Activated CD8-positive, alpha-beta memory T cell treated with anti-CD3 and anti-CD28 coated beads for 4 hours (primary cell): ENCODE measurements at places on chromosomes 2 and 18.
A peak's percentile ranks its signal among the peaks of the same experiment; 100 is the strongest.

GRCh38 chr18:59094569-59094968 lies 45.1 kb upstream of the SEC11C start:
- DNase-seq: no peak

GRCh38 chr2:47905386-47906156 lies 727 bp downstream of the FBXO11 start:
- peak; percentile 30 for DNase-seq

GRCh38 chr2:17518212-17519154 lies at the start of gene RAD51AP2:
TSS of gene RAD51AP2 (minus strand) at chr2:17518440. CDS start at chr2:17518415, 25 bp downstream.
- no peak for DNase-seq

DNA sequence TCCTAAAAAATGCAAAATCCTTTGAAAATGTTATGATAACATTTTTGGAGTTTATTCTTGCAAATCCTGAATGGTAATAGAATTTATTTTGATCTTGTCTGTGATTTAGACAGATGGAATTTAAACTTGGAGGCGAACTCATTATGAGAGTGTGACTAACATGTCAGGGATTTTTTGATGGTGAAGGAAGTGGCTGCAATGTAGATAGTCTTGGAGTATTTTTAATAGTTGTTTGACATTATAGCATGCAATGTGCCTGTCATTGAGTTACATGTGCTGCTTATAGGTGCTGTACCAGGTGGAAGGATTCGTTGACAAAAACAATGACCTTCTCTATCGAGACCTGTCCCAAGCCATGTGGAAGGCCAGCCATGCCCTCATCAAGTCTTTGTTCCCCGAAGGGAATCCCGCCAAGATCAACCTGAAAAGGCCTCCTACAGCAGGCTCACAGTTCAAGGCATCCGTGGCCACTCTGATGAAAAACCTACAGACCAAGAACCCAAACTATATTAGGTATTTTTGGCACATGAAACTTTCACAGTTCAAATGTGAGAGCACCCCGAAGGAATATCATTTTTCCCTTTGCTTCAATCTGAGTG lies 141.8 kb downstream of the MYO1B start:
- DNase-seq: no peak

GRCh38 chr2:219619235-219619634 lies 8.2 kb upstream of the SLC4A3 start:
- no peak for DNase-seq

GRCh38 chr18:13613591-13614501 lies 112.5 kb downstream of the FAM210A start:
- DNase-seq: no peak

- DNase-seq: no peak
Measured at GRCh38 chr2:233936089-233936488, 18.9 kb downstream of the TRPM8 start.

DNA sequence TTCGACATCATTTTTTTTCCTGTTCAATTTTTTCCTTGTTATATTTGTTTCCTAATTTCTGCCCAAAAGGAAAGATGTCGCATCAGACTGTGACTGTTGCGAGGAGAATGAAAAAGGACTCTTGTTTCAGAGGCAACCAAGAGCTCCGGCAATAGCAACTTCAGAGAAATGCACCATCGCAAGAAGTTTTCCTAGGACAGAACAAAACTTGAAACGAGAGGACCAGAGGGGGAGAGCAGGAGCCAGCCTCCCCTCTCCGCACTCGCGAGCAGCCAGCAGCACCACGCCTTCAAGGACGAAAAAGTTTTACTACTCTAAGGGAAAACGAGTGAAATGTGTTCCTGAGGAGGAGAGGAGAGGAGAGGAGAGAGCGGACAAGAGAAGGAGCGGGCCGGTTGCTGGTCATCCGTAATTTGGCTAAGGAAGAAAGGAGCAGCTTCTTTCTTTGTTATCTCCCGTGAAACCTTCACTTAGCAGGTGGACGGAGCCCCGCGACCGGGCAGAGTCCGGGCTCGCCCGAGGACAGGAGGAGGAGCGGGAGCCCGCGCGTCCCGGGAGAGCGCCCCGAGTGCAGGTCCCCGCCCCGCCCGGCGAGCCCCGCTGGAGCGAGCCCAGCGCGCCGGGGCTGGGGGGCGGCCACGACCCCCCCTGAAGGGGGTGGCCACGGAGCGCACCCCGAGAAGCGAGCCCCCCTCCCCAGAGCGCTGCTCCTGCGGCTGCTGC lies 744 bp downstream of the POU3F3 start:
- DNase-seq: no peak

- DNase-seq: no peak
Measured at GRCh38 chr2:55168221-55169154, 63.6 kb downstream of the CLHC1 start.

- no peak for DNase-seq
Measured at GRCh38 chr2:188439986-188440385, 148.3 kb downstream of the GULP1 start.

DNA sequence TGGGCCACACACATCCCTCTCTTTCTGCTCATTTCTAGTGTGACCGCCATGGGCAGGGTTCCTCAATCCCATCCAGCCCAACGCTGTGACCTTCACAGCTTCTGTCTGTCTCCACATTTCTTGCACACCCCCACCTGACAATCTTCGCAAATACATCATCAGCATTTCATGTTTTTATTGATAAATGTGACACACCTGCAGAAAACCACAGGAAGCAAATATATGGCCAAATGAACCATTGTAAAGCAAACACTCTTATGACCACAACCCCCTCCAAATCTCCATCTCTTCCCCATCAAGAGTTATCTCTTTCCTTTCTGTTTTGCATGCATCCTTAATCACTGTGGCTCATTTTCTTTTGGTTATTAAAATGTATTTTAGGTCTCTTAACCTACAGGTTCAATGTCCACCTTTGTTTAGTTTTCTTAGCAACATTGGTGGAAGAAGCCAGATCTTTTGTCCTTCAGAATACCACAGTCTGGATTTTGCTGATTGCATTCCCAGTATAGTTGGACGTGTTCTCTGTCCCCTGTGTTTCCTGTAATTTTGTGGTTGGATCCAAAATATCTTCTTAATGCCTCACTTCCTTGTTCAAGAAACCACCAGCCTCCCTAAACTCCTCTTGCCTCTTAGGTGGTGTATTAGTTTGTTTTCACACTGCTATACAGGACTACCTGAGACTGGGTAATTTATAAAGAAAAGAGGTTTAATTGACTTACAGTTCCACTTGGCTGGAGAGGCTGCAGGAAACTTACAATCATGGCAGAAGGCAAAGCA lies 9.8 kb upstream of the NCK2 start:
- no peak for DNase-seq

DNA sequence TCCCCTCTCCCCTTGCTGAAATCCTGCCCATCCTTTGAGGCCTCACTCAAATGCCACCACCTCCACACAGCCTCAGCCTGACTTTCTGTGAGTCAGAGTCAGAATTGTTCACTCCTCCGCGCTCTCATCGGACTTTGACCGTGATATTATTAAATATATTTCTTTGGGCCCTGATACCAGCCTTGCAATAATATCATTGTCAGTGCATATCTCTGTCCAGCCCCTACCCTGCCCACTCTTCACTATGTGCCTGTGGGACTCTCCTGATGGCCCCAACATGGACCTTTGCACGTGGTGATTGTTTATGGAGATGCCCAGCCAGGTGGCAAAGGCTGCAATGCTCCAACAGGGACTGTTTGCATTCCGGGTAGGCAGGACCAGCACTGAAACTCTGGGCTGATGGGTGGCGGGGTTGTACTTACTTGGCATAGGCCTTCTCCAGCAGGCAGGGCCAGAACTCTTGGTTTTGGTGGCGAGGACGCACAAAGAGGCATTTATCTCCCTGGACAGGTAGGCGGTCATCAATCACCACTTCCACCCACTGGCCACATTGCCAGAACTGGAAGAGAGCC lies 37.3 kb downstream of the CAPN13 start:
- DNase-seq: no peak

- DNase-seq: no peak
Measured at GRCh38 chr18:49464718-49465598, 4.5 kb upstream of the DYM start.
